CD8-positive, alpha-beta T cell (primary cell): ENCODE measurements at places on chromosomes 12 and 14.

DNA sequence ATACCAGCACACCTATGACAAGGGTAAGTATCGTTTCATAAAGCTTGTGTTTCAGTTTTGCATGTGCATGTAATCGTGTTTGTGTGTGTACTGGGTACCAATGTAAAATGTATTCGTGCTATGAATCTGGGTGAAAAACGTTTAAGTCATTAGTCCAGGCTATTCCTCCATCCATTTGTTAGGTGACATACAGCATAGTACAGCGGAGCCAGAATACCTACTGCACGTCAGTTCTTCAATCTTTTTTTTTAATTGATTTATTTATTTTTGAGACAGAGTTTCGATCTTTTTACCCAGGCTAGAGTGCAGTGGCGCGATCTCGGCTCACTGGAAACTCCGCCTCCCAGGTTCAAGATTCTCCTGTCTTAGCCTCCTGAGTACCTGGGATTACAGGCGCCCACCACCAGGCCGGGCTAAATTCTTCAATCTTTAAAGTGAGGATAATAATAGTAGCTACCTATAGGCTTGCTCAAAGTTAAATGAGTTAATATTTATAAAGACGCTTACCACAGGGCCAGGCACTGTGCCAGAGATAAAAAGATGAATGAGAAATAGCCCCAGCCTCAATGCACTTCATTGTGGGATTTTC lies 661 bp upstream of the RPS26 start:
- DNase-seq = no peak

DNA sequence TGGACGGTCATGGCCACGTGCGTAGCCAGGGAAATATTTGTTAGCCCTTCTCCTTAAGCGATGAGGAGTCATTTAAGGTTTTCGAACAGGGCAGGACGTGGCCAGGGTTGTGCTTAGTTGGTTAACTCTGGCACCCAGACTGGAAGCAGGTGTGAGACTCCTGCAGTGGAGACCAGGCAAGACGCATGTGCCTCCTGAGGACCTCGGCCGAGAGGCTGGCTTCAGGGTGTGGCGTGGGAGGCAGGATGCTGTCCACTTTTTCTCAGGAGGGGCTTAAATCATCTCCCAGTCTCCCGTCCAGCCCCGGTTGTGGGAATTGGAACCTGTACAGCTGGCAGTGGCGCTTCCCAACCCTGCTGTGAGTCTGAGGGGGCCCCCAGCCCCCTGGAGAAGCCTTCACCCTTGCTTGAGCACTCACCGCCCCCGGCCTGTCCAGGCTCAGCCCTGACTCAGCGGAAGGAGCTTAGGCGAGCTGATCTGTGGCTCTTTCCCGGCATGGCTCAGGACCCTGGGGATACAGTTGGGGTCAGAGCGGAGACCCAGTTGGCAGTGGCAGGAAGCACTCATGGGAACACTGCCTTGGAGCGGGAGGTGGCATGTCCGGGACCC lies 46.3 kb upstream of the TSPAN9 start:
- DNase-seq = no peak

GRCh38 chr12:113519464-113520307 lies 48.0 kb upstream of the LHX5 start:
- DNase-seq = no peak

GRCh38 chr12:9646794-9647781 lies 22.4 kb upstream of the CLEC2D start:
- peak; percentile 58 for DNase-seq

GRCh38 chr14:34826661-34827060 lies 48.5 kb downstream of the BAZ1A start:
- no peak for DNase-seq

- DNase-seq = peak; percentile 73
These were observed 3.0 kb downstream of the WNT1 start for GRCh38 chr12:48980953-48981756.
